Endothelial cell of umbilical vein (primary cell): ENCODE measurements at places on chromosomes 11 and 22. TPM values are rescaled to one million over a fixed set of nuclear protein-coding genes. Genes with fewer than 3 reads are reported as not detected.

SUSD2 gene
- polyA plus RNA-seq = 0.26 and 0.35 TPM in 2 replicates

NAALADL1 gene
- polyA plus RNA-seq = 13.9 and 16.5 TPM in 2 replicates

MARK2 gene
- 16.6 and 16.7 TPM in 2 replicates for polyA plus RNA-seq

C11orf52 gene
- polyA plus RNA-seq = 0.76 and 1.2 TPM in 2 replicates

PSMC3 gene
- 153 and 179 TPM in 2 replicates for polyA plus RNA-seq

TREH gene
- not detected in 2 replicates for polyA plus RNA-seq

OR5D16 gene
- polyA plus RNA-seq = not detected in 2 replicates

CRACR2B gene
- 9.3 and 10.7 TPM in 2 replicates for polyA plus RNA-seq

APOA4 gene
- not detected in 2 replicates for polyA plus RNA-seq

FOLR1 gene
- not detected in 2 replicates for polyA plus RNA-seq

LGALS12 gene
- polyA plus RNA-seq = not detected in 2 replicates

SERPINH1 gene
- 816 and 1,196 TPM in 2 replicates for polyA plus RNA-seq

RELA gene
- polyA plus RNA-seq = 78.7 and 89.5 TPM in 2 replicates

B4GALNT4 gene
- 7.9 and 9.2 TPM in 2 replicates for polyA plus RNA-seq

MRGPRX3 gene
- polyA plus RNA-seq = not detected in 2 replicates

TTLL8 gene
- not detected in 2 replicates for polyA plus RNA-seq

FOSL1 gene
- 16.6 and 18.1 TPM in 2 replicates for polyA plus RNA-seq

CHRM1 gene
- not detected in 2 replicates for polyA plus RNA-seq

LUZP2 gene
- not detected in 2 replicates for polyA plus RNA-seq

SLC17A6 gene
- polyA plus RNA-seq = not detected in 2 replicates

GRCh38 chr11:102530558-102530957 lies at the start of gene MMP7:
Gene MMP7 (minus strand): TSS chr11:102530747. CDS start chr11:102530700, 47 bp downstream.
- DNase-seq = peak; percentile 89

DNA sequence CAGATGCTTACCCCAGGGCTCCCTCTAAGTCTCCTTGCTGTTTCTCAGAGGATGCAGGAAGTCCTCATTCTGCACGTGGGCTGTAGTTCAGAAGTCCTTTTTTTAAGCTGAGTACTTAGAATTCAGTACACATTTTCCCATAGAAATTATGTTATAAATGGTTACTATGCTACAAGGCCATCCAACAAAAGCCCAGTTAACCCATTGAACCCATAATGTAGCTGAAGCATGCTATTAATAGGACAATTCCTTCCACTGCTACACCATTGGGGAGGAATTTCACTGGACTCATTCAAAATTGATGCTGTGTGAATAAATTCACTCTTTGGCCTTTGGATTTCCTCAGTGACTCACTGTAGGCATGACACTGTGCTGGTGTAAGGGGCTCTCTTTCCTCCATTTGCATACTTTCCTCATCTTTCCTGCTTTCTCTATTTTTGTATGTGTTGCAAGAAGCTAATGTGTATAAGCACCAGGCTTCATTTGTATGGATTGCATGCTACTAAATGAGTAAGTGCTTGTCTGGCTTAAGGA lies 148.0 kb downstream of the NTM start:
- DNase-seq = no peak

DNA sequence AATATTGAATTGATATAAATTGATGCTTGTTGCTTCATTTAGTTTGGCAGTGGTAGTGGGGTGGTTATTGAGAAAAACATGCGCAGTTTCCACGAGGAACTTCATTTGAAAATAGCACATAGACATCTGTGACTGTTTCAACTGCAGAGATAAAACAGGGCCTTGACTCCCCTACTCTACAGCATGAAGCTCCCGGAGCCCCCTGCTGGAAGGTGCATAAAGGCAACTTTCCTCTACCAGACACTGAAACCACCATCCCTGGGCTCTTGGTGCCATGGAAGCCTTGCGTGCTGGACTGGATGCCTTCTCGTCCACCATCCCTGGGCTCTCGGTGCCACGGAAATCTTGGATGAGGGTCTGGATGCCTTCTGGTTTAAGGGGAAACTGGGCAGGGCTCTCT lies 195.9 kb downstream of the CSNK2A3 start:
- peak; percentile 6 for DNase-seq

DNA sequence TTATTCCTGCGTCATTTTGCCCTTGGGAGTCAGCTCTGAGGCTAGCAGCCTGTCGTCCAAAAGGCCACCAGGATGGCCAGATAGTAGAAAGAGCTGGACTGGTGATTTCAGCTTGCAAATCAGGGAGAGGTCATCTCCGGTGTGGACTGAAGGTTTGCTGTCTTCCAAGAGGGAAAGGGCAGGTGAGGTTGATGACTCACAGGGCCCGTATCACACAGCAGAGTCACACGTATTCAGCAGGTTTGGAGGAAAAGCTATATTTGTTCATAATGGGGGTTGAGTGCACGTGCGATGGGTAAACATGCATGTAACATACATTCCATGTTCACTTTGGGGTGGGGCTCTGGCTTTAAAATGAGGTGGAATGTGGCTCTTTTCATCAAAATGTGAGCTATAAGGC lies 25.6 kb downstream of the MRPL21 start:
- no peak for DNase-seq

DNA sequence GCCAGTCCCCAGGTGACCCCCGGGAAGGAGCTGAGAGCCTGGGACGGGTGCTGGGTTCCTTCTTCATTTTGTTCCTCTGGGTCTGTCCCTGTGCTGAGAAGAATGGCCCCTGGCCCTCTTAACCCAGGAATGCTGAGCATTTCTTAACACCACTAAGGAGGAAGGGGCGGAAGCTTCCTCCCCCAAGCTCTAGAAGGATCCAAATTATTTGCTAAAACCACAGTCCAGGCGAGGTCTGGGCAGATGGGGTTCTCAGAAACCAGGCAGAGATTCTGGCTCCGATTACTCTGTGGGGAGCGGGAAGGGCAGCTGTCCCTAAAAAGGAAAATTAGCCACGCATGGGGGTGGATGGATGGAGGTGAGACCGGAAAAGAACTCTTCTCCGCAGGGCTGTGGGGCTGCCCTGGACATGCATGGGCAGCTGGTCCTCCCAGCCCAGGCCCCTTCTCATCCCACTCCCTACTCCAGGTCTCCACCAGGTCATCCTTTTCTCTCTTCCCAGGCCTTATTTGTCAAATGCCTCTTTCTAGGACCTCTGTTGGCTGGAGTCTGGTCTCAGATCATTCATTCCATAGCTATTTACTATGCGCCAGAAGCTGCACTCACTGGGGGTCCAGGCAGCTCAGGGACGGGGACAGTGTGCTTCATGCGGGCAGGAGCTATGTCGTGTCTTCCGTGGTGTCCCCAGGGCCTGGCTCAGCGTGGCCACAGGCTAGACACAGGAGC lies 45.0 kb upstream of the MYH9 start:
- no peak for DNase-seq

DNA sequence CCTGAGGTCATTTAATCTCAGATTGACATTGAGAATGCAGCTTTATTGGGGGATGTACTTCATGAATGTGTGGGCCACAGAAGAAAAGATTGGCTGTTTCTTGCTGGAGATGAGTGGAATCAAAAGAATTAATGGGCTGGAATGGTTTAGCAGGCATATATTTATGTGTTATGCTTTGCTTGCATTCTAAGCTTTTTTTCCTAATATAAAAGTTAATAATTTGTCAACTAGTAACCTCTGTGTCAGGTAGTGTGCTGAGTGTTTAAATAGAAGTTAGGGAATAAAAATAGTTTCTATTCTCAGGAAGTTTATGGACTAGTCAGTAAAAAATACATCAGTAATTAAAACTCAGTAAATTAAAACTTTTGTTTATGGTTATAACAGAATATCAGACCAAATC lies 67.4 kb upstream of the PRODH start:
- DNase-seq = no peak

GRCh38 chr11:78688460-78688859 lies 113.8 kb upstream of the NARS2 start:
- DNase-seq = no peak

DNA sequence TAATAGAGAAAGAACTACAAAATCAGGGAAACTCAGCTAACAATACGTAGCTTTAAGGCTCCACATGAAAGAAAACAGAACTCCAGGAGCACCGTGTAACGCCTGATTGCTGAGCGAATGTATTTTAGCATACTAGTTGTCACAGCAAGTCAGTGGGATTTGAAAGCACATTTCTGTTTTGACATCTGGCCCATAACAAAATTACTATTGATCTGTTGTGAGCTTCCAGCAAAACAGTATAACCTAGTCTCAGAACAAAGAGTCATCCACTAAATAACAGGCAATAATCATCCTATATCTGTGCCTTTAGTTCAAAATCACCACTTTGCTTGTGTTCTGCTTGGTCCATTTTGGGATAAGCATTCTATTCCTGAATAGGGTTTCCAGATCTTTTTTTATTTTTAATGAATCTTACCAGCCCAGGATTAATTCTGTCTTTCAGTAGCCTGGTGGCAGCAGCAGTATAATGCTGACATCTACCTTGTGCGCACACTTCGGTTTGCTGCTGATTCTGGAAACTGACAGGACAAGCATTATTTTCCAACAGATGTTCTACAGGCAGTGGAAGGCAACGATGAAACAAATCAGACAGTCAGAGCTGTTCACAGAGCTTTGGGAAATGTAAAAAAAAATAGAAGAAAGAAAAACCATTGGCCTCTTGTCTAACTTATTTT lies 66.2 kb downstream of the CADM1 start:
- no peak for DNase-seq

DNA sequence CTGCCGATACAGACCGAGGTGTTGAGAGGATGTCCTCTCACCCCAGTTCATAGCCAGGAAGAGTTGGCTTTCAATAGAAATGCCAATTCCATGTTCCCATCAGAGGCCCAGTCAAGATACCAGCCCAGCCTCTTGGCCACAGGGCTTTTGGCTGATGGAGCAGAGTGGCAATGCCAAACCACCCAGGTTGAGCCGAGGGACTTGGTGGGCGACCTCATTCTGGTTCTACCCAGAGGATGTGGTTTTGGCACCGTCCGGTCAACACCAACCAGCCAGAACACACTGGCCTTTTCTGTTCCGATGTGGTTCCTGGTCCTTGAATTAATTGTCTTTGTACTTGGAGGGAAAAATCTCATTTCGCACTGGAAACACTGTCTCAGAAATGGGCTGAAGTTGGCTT lies 60.5 kb downstream of the COMMD9 start:
- no peak for DNase-seq

- no peak for DNase-seq
Measured at GRCh38 chr22:22803285-22803853, 84.2 kb upstream of the IGLL5 start.

DNA sequence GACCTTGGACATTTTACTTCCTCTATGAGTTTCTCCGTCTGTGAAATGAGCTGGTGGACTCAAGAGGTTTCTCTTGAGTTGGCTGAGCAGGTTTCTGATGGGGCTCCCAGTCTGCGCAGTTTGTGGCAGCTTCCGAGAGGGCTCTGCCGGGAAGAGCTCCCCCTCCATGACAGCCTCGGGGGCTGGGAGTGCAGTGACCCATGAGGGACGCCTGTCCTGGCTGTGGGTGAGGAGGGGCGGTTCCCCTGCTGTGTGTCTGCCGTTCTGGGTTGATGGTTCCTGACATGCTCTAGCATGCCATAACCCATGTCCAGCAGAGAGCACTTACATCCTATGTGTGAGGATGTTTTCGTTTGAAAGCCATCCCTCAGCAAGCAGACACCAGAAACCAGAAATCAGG lies 14.8 kb downstream of the CSF2RB start:
- DNase-seq = no peak

- DNase-seq = peak; percentile 12
Measured at GRCh38 chr22:26894362-26894761, 237.0 kb downstream of the MIAT start.

- no peak for DNase-seq
Measured at GRCh38 chr11:128564642-128565245, 22.6 kb downstream of the ETS1 start.

DNA sequence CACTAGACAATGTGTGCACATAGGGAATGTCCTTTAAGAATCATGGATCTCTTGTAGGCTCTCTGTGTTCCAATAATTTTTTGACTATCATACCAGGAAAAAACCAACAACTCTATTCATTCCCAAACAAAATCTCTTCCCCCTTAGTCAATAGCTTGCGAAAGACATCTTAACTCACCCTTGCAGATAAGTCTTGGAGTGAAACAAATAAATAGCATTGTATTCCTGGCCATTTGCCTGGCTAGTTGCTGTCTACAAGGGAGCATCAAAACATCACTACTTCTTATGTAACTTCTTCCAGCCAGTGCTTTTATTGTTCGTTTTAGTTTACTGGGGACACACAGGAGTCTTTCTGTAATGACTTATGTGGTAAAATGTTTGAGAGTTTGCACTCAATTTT lies 29.4 kb downstream of the SCN3B start:
- DNase-seq = no peak

- peak; percentile 41 for DNase-seq
Measured at GRCh38 chr11:122192634-122193255, 76.7 kb upstream of the BLID start.
